Mammary epithelial cell (primary cell): ENCODE measurements at places on chromosomes 5 and 9.

DNA sequence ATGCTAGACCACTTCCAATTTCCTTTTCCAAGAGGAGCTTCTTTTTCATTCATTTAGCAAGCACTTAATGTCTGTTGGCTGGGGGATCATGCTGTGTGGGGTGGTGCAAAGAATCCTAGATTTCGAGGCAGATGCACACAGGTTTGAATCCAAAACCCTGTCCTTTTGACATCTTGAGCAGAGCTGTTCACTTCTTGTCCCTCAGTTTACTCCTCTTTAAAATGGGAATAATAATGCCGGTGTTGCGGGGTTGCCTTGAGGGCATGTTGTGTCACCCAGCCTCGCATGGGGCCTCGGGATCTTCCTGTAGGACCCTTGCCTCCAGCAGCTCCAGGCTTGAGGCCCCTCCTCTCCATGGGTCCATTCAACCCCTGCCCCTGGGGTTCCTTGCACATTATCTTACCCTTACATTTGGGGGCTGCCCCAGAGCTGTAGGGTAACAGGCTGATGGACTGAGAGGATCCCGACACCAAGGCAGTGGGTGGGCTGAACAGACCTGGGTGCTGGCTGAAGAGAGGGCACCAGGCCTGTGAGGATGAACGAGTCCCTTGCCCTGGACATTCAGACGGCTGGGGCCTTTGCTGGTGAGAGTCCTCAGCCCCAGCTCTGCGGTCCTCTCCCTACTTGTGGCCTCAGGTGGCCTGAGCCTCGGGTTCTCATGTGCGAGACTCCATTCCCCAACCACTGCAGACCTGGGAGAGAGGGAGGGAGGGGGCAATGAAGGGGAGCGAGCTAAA is 145.8 kb downstream of the BARX1 start:
- no peak for DNase-seq

DNA sequence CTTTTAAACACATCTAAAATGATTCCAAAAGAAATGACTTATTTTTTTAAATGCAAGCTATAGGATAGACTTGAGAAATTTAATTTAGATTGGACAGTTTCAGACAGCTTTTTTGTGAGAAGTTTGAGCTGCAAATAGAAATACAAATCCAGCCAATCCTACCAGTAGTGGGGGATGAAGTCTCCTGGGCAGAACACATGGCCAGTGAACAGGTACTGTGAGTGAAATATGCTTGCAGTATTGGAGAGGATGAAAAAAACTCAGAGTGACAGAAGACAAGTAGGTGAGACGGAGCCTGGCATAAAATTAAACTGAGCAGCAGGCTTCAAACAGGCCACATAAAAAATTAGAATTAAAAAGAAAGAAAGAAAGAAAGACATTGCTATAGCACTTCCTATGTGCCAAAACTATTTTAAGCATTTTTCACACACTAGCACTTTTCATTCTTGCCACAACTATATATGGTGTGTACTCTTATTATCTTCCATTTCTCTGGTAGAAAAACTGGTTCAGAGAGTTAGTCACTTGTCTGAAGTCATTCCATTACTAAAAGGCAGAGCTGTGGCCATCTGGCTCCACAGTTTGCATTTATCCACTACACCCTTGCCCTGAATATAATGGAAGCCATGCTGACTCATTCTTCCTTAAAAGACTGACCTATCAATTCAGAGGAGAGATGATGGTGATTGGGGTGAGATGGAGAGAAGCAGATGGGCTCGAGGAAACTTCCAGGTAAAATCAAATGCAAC is 310.2 kb upstream of the CTNND2 start:
- DNase-seq, result peak; percentile 1

DNA sequence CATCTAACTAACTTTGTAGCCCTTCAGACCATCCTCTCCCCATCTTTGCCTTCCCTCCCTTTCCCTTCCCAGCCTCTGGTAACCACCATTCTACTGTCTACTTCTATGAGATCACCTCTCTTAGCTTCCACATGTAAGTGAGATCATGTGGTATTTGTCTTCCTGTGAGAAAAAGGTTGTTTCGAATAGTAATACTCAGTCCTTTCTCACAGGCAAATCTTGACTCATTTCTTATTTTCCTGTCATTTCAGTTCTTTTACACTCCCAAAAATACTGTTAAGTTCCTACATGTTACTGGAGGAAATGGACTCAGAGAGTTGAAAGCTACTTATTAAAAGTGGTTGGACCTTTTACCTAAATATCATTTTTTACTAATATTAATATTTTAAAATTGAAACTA is 82.1 kb downstream of the SLF1 start:
- no peak for DNase-seq

DNA sequence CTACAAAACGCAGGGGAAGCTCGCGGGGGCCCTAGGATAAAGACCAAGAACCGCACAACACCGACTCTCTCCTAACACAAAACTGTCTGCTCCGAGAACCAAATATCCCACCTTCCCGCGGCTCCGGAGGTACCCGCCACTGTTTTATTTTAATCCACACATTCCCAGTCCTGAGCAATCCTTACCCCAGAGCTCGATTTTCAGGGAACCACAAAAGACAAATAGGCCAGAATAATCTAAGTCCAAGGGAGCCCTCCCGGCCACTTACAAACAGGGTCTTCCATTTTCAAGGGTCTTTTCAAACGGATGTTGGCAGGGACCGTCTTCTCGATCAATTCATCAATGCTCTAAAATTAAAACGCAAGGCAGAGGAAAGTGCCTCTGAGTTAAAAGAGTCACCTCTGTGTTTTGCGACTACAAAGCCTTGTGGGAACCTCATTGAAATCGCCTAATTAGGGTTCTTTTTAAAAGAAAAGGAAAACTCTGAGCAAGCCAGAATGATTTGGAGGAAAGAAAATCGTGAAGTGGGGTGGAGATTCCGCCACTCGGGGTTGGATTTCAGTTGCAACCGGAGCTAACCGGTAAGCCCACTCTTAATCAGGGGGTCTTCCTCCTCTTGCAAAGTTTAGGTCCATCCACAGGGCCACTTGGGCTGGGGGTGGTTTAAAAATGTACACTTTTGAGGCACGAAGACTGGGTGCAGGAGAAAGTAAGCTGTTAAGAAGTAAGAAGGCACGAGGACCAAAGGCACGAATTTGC is 1.0 kb downstream of the GLDC start:
- DNase-seq, result no peak

GRCh38 chr5:423626-424261 is 19.2 kb upstream of the EXOC3 start:
- DNase-seq, result no peak

DNA sequence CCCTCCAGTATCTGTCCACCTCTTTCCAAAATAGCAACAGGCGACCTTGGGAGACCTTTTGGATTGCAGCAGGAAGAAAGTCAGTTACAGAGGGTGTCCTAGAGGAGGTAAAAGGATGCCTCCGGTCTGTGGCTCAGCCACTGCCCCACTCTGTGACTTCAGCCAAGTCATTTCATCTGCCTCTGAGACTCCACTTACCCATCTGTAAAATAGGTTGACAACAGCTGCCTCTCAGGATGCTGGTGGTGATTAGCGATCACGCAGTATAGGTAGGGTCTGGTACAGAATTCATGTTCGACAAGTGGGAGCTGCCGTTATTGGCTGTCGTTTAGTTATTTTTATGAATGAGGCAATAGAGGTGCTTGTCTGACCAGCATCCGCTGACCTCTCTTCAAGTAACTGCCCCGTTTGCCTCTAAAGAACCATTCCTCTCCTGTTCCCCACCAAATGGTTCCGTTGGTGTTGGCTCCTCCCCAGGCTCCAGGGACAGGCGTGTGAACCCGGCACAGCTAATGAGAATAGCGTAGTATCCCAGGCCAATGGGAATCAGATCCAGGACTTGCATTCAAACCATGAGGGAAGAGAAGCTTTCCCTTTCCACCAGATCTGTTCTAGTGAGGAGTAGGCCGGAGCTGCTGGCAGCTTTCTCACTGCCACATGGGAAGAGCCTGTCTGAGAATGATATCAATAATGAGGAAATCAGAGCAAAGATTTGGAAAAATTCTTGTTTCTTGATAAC is 64.1 kb downstream of the SMIM23 start:
- no peak for DNase-seq

GRCh38 chr9:76609285-76610010 is 150.5 kb downstream of the GCNT1 start:
- DNase-seq, result no peak
